ENCODE measurements at places on chromosomes 11 and 22. TPM values are rescaled to one million over a fixed set of nuclear protein-coding genes. Genes with fewer than 3 reads are reported as not detected.

The PDE3B gene
- total RNA-seq: 1.9 TPM

GRCh38 chr11:116787786-116788486 lies at the start of gene ZPR1:
TSS of gene ZPR1 (minus strand) at chr11:116788023. CDS start at chr11:116787990, 33 bp downstream.
- H3K36me3 ChIP-seq: peaks cover 19% of the 10 kb centered on the region
- H3K27me3 ChIP-seq: no peaks in the 10 kb centered on the region
- H3K27ac ChIP-seq: peak within 1 kb of the TSS; percentile 52
- H3K4me1 ChIP-seq: peaks cover 13% of the 10 kb centered on the region
- peak; percentile 79 for DNase-seq
- H3K4me3 ChIP-seq: peak within 1 kb of the TSS; percentile 76

GRCh38 chr22:44483878-44484277 lies 14.2 kb downstream of the RTL6 start:
- H3K27me3 ChIP-seq: no peaks in the 10 kb centered on the region
- H3K4me1 ChIP-seq: no peaks in the 10 kb centered on the region
- no peak for DNase-seq
- no peaks in the 10 kb centered on the region for H3K36me3 ChIP-seq
- H3K27ac ChIP-seq: no peak overlapping the region

The OR51B4 gene
- not detected for total RNA-seq

DNA sequence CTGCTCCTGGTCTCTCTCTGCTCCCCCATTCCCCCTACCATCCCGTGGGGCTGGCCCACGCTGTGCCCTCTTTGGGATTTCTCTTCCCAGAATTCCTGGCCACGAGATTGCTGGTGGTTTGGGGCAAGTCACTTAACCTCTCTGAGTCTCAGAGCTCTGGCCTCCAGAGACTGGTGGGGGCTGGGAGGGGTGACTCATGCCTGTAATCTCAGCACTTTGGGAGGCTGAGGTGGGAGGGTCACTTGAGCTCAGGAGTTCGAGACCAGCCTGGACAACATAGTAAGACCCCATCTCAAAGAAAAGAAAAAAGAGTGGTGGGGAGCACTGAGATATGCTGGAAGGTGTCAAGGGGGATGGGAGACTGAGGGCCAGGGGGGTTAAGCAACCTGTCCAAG lies 18.3 kb downstream of the OTUB1 start:
- H3K36me3 ChIP-seq: no peaks in the 10 kb centered on the region
- no peak overlapping the region for H3K4me3 ChIP-seq
- DNase-seq: no peak
- no peaks in the 10 kb centered on the region for H3K27me3 ChIP-seq

DNA sequence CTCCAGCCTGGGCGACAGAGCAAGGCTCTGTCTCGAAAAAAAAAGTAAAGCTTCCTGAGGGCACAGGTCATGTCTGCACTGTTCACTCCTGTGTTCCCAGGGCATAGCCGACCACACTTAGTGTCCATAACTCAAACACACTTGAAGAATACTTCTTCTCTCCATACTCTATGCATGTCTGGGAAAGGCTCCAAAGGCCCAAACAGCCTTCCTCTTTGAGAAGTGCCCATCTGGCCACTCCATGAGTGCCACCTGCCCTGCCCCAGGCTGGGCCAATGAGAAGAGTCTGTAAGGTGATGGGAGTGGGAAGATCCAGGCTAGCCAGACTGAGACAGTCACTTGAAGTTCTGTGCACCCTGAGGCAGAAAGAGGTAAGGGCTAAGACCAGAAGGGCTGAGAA lies 24.7 kb downstream of the DGCR2 start:
- no peaks in the 10 kb centered on the region for H3K4me1 ChIP-seq
- H3K4me3 ChIP-seq: no peak overlapping the region
- H3K27ac ChIP-seq: no peak overlapping the region
- no peaks in the 10 kb centered on the region for H3K36me3 ChIP-seq

The PRG3 gene
- not detected for total RNA-seq

The MS4A2 gene
- not detected for total RNA-seq

The NCAM1 gene
- not detected for total RNA-seq

GRCh38 chr22:23137905-23138561 lies 3.8 kb downstream of the RSPH14 start:
- no peak for DNase-seq
- H3K4me3 ChIP-seq: no peak overlapping the region

DNA sequence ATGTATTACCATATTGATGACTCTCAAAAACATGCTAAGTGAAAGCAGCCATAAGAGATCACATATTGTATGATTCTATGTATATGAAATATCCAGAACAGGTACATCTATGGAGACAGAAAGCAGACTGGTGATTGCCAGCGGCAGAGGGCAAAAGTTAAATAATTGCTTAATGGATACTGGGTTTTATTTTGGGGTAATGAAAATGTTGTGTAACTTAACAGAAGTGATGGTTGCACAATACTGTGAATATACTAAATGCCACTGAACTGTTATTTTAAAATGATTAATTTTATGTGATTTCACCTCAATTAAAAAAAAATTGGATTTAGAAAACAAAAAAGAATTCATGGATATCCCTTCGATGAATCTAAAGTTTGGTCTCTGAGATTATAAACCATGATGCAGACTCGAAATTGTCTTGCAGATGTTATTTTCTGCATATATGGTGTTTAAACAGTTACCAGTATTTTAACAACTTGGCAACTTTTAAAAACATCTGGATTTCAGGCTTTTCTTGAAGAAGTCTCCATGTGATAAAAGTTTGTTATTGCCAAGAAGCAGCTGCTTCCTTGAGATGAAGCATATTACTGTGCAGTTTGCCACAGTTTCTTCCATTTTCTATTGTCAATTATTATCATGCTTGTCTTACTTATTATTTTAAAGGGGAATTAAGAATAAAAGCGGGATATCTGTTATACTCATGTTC lies 38.1 kb downstream of the LARGE2 start:
- H3K4me3 ChIP-seq: no peak overlapping the region
- peaks cover 6% of the 10 kb centered on the region for H3K36me3 ChIP-seq
- H3K27me3 ChIP-seq: no peaks in the 10 kb centered on the region
- no peaks in the 10 kb centered on the region for H3K4me1 ChIP-seq

DNA sequence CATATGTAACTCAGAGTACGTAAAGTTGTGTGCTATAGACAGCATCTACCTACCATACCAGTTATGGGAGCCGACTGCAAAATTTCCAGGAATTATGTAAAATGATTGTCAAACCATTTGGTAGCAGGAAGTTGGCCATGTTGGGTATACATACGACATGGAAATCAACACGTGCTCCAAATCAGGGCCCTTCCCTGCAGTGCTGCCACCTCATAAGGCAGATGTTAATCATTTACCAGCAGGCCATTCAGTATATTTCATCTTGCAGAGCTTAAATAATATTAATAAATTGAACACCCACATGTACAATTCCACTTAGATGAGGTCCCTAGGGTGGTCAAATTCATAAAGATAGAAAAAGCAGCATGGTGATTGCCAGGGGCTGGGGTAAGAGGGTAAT lies 9.8 kb downstream of the MS4A18 start:
- no peak overlapping the region for H3K27ac ChIP-seq
- no peak for DNase-seq
- no peak overlapping the region for H3K4me3 ChIP-seq
- H3K27me3 ChIP-seq: peaks cover 4% of the 10 kb centered on the region
- no peaks in the 10 kb centered on the region for H3K4me1 ChIP-seq

DNA sequence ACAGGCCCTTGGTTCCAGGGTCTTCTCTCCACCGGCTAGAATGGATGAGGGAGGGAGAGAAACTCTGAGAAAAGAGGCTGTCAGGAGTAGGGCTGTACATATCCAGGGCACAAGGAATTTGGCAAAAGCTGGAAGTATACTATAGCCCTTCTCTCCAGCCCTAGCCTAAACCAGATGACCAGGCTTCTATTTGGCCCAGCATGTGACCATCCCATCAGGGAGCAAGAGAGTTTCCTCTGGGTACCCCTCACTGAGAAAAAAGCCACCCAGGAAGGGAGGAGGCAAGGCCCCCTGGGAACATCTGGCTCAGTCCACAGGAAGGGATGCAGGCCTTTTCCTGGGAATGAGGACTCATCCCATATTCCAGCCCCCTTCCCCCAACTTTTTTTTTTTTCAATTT lies 8.3 kb downstream of the CD44 start:
- no peak for DNase-seq
- H3K4me3 ChIP-seq: no peak overlapping the region
- no peaks in the 10 kb centered on the region for H3K27me3 ChIP-seq
- H3K4me1 ChIP-seq: peaks cover 17% of the 10 kb centered on the region

The GSTP1 gene
- total RNA-seq: 997 TPM

The GLYAT gene
- not detected for total RNA-seq

- H3K27me3 ChIP-seq: no peaks in the 10 kb centered on the region
- peak; percentile 24 for DNase-seq
- H3K4me3 ChIP-seq: peak overlapping the region; percentile 85
- H3K36me3 ChIP-seq: peaks cover 3% of the 10 kb centered on the region
Measured at GRCh38 chr11:63840356-63841060, 1.6 kb downstream of the MARK2 start.

- no peaks in the 10 kb centered on the region for H3K27me3 ChIP-seq
- no peak overlapping the region for H3K4me3 ChIP-seq
- no peak for DNase-seq
- no peaks in the 10 kb centered on the region for H3K36me3 ChIP-seq
- H3K4me1 ChIP-seq: no peaks in the 10 kb centered on the region
Measured at GRCh38 chr11:83019888-83020579, 51.7 kb downstream of the RAB30 start.

The CDC45 gene
- total RNA-seq: 44.7 TPM
